ENCODE measurements at places on chromosomes 12 and 14.

DNA sequence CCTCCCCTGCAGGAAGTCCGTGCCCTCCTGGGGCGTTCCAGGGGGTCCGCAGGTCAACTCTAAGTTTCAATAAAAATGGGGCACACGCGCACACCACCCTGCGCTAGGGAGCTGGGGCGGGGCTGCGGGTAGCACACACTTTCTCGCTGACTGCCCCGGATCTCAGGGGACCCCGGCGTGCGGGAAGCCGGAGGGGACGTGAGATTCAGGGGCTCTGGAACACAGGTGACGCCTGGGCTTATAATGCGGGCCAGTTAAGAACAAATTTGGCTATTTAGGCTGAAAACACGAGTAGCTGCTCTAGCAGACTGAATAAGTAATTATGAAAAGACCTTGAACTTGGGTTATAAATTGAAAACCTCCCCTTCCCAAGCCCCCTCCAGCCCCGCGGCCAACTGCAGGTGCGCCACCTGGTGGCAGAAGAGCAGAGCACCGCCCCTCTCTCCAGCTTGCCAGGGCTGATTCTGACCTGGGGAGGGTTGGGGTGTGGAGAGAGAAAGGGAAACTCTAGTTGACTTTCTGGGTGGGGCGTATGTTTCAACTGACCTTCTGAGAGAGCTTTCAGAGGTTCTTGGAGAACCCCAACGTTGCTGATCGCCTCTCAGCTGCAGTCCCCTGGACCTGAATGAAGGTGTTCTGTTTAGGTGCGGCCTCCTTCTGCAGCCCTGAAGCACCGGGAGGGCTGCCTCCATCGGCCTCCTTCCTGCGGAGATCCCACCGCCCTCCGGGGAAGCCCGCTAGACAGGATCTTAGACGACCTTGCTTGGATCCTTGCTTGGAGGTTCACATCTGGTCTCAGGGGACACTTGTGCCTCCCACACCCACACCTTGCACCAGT, 118.4 kb upstream of the EVL start:
- peak; percentile 43 for DNase-seq

- no peak for DNase-seq
These were observed 75.3 kb downstream of the CCDC88C start for GRCh38 chr14:91342206-91342760.

- DNase-seq: no peak
These were observed 513 bp downstream of the CCNK start for GRCh38 chr14:99481745-99482099.

GRCh38 chr14:68424443-68425172, 368.3 kb downstream of the ZFP36L1 start:
- no peak for DNase-seq

DNA sequence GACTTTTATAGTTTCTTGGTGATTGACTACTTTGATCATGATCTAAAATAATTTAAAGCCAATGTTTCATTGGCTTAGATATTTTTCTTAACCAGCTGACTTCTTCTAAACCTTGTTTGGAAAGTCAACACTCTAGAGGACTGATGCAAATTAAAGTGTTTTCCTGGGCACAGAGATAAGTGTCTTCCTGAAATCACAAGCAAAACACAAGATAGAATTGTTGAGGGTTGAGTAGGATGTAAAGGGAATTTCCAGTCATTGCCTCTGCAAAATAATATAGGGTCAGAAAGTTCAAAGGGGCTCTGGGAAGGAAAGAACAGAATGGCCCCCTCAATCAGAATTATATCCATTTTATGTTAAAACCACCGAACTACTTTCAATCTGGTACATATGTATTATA, 156.3 kb upstream of the LRIG3 start:
- no peak for DNase-seq

- DNase-seq: no peak
These were observed 282.7 kb downstream of the AKAP6 start for GRCh38 chr14:32611752-32612151.

DNA sequence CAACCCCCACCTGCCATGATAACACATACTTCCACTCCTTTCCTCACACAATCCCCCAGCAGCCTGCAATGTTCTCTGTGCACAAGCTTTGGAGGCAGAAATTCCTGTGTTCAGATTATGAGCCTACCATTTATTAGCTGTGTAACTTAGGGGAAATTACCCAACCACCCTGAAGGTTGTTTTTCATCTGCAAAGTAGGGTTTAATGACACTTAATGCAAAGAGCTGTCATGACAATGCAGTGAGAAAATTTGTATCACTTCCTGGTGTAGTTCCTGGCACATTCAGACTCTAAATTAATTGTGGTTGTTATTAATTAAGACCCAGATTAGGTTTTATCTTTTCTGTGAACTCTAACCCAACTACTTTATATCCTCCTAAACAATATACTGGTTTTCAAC, 122.4 kb upstream of the DYRK2 start:
- DNase-seq: no peak

- DNase-seq: no peak
These were observed 125.7 kb upstream of the KRAS start for GRCh38 chr12:25376407-25376806.

GRCh38 chr12:66140731-66141130, 10.2 kb upstream of the LLPH start:
- DNase-seq: no peak

DNA sequence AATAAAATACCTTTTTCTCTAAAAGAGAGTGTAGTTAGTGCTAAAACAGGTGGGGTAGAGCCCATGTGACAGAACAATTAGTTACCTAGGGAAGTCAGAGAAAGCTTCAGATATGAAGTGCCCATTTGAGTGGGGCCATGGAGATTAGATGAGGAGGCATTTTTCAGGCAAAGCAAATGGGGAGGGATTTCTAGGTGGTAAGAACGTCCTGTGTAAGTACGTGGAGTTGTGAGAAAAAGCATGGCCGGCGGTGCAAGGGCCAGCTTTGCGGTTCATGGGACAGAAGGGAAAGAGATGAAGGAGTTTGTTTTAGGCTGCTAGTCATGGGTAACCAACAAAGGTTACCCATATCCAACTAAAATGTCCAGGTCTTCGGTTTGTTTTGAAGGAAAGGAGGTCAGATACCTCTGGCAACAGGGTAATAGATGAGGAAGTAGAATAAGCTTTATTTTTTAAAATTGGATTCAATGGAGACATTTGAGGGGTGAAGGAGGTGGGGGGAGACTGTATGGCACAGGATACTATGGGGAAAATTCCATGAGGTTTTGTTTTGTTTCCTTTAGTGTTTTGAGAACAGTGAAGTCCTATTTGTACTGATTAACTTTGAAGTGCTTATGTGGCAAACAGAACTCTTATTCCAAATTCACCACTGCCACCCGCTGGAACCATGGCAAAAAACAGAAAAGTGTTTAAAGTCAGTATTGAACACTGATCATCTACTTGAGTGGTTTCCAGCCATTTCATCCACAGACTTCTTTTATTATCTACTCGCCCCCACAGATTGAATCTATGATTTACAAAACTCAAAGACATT, 10.0 kb upstream of the SNRPF start:
- DNase-seq: no peak

DNA sequence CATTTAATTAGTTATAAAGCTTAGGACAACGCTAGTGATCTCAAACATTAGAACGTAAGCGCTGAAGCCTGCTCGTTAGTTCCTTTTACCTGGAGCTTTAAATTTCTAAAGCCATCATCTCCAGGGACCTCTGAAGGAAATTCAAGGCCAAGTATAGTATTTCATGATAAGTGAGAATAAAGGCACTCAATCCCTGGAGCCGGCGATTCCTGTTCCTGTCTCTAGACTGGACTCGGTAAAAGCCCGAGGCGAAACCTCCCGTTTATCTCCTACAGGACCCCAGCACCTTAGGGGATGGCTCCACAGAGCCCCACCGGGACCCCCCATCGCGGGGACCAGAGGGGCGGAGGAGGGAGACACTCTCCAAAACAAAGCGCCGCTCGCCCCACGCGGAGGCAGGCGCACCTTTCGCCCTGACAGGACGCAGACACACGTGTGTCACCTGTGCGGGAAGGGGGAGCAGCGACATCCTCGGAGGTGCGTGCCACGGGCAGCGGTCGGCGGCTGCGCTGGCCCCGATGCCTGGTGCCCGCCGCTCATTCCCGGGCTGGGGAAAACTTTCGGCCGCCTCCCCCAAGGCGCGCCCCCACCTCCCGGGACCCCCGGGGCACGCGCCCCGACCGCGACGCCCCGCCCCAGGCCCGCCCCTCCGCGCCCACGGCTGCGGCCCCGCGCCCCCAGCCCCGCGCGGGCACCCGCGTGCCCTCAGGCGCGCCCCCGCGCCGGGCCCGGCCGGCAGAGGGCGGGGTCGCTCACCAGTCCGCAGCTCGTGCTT, 678 bp downstream of the RPS6KA5 start:
- DNase-seq: peak; percentile 39

GRCh38 chr12:25972783-25973182, 14.3 kb downstream of the RASSF8 start:
- no peak for DNase-seq

DNA sequence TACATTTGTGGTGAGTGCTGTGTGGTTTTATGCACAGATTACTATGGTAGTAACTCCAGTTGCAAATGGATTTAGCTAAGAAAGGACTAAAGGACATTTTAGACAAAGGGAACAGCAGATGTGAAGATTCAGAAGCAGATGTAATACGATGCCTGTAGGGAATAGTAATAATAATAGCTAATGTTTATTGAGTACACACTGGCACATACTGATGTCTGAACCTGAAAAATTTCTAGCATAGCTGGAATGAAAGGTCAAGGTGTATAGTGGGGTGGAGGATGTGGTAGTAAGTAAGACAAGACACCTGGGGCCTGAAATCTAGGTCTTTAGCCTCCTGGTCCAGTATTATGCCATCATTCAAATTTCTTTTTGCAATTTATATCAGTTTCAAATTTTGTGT, 54.3 kb upstream of the LRTM2 start:
- DNase-seq: no peak

DNA sequence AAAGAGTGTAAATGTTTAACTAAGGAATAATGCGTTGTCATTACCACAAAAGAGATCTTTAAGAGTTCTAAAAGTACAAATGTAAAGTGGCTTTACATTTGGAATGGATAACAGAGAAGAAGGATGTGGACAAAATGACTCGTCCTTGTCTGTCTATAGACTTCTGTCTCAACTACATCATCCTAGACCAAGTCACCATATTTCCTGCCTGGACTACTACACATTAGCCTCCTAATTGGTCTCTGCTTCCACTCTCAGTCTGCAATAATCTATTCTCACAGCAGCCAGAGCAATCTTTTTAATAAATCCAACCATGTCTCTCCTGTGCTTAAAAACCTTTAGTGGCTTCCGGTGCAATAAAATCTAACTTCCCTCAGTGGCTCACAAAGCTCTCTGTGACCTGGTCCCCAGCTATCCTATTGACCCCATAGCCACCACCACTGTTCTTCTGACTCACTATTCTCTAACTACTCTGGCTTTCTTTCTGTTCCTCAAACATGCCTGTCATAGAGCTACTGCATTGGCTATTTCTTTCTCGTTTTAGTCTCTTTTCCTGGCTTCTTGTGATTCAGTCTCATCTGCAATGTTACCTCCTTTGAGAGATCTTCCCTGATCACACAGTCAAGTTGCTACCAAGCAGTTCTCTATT, 91.1 kb downstream of the MYF5 start:
- no peak for DNase-seq

DNA sequence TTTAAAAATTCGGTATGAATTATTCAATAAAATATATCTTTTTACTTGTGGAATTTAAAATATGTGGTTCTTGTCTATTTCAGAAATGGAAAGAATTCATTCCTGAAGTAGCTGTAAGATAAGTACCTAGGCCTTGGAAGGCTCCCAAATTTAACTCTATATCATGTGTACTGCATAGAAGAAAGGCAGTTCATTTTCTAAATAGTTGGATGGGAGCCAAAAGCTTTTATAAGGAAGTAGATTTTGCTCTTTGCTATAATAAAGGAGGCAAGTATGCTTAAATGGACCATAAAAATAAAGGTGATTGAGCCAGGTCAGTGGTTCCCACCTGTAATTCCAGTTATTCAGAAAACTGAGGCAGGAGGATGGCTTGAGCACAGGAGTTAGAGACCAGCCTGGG, 187.5 kb downstream of the ATXN7L3B start:
- no peak for DNase-seq

GRCh38 chr12:119153477-119154434, 25.0 kb upstream of the HSPB8 start:
- no peak for DNase-seq

GRCh38 chr14:73634011-73634833, 10.6 kb upstream of the DNAL1 start:
- no peak for DNase-seq

- no peak for DNase-seq
These were observed 33.2 kb downstream of the MARK3 start for GRCh38 chr14:103418481-103418818.

- no peak for DNase-seq
These were observed 122.7 kb downstream of the DIP2B start for GRCh38 chr12:50627491-50627890.

- DNase-seq: no peak
These were observed 403 bp downstream of the ATN1 start for GRCh38 chr12:6928022-6928702.

DNA sequence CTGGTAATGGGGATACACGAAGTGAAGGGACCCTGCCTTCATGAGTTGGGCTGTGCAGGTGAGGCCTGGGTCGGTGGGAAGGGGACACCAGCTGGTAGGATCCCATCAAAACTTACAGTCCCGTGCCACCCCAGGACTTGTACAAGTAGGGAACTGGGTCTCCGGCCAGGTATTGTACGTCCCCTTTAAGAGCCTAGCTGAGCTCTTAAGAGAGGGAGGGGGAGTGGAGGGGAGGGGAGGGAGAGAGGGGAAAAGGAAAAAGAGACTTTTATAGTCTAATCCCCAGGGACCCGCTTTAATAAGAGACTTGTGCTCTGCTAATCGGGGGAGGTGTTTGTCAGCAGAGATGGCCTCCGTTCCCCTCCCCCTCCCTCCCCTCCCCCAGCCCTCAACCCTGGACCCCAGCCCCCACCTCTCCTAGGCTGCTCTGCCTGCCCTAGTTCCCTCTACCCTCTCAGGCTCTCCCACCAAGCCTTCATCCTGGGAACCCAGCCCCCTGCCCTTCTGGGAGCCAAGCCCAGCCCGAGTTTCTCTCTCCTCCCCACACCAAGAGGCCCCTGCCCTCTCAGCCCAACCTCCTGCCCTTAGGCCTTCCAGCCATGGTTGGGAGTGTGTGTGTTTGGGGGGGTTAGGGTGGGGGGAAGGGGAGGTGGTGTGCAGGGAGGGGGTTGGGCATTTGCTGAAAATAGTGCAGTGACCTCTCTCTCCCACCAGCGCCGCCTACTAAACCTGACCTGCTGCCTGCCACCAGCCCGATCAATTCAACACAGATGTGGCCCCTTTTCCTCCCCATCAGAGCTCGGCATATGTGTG, 2.6 kb downstream of the GDF11 start:
- DNase-seq: no peak

- no peak for DNase-seq
These were observed 183 bp upstream of the PRMT8 start for GRCh38 chr12:3490895-3491144.

GRCh38 chr12:94147991-94148738, at the start of gene PLXNC1:
Gene PLXNC1 (plus strand): TSS chr12:94148577. CDS start chr12:94148972, 395 bp downstream.
- peak; percentile 51 for DNase-seq

- DNase-seq: no peak
These were observed 40.9 kb downstream of the TMEM30B start for GRCh38 chr14:61240206-61240605.

GRCh38 chr12:28265435-28266042, 75.3 kb downstream of the CCDC91 start:
- DNase-seq: no peak

- DNase-seq: peak; percentile 29
These were observed at the start of gene FAR2 for GRCh38 chr12:29148911-29149690. Gene FAR2 (plus strand): TSS chr12:29149278. CDS start chr12:29270450, 121,172 bp downstream.

GRCh38 chr12:90514325-90514724, 440.7 kb downstream of the CCER1 start:
- no peak for DNase-seq
